NCI-H510A (cell line): ENCODE measurements at places on chromosomes 7 and 10.

GRCh38 chr10:79430936-79431335, 14.5 kb downstream of the ZCCHC24 start:
- no peak for DNase-seq

DNA sequence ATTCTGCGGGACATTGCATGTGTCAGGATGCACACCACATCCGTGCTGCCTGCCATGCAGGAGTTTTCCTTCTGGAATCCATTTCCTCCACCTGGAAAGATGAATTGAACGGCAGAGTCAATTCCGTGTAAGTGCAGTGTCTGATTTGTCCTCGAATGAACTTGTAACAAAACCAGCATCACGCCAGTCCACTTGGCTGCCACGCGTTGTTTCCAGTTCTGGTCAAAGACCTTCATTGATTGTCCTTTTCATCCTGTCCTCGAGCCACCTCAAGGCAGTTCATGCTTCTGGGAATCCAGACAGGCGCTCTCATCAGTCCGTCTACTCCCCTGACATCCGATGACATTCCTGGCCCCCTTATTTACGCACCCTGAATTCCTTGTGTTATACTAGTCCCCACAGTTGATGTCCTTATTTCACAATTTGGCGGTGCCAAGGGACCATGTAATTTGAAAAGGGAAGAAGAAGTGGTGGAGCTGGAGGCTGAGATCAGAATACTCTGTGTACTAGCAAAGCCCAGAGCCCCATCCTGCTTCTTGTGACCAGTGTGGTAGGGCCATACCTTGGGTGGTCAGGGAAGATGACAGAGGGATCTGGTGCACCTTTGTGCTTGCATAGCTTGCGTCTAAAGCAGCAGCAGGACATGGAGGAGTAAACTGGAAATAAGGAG, 502.2 kb downstream of the PLXNA4 start:
- DNase-seq = no peak

DNA sequence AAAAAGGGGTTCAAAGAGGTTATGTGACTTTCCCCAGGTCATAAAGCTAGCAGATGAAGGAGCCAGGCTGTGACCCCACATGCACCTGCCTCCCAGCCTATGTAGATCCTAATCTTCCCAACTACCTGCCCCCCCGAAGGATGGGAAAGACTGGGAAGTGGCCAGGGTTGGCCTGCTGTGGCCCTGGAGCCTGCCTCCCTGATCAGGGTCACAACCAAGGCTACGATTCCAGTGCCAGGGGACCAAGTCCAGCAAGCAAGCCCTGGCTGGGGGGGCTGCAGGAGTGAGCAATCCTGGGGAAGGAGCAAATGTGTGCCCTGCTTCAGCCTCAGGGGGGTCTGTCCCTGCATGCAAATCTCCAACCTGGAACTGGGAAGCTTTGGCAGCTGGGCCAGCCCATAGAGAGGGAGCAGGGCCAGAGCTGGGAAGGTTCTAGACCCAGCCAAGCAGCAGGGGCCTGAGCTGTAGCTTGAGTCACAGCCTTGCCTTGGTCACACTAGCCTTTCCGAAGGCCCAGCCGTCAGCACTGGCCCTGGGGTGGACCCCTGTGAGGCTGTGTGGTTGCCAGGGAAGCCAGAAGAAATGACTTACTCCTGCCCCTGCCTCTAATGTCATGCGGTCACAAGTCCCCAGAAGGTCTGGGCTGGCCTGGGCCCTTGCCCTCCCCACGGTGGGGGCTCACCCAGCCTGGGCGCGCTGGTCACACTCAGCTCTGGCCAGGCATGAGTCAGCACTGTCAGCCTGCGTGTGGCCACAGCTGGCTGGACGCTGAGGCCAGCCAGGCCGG, 96.4 kb upstream of the ZMIZ1 start:
- DNase-seq = no peak

DNA sequence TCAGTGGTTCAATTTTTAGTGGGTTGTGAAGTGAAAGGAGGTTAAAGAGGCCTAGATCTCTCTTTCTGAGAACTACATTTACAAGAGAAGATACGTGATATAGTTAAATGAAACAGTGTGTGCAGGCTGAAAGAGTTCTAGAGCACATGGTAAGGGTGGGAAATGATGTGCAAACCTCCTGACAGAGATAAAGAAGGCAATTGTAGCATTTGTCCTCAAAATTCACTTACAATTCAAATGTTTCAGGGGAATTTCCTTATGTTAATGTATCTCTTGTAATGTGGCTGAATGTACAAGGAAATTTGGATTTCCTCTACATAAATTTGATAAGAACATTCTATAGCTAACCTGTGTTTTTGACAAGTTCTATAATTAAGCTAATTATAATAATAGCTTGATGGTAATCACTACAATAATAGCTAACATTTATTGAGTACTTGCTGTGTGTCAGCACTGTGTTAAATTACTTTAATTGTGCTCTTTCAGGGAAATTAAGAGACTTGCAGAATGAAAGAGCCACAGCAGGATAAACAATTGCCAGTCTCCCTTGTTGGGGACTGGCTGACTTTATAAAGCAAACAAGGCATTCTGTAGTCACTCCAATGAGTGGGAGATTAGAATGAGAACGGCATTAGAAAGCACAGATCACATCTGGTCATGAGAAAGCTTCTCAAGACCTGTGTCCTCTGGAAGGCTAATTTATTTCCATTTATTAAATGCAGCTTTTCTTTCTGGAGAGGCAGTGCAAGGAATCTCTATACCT, 139.7 kb upstream of the TMEM72 start:
- DNase-seq = no peak

DNA sequence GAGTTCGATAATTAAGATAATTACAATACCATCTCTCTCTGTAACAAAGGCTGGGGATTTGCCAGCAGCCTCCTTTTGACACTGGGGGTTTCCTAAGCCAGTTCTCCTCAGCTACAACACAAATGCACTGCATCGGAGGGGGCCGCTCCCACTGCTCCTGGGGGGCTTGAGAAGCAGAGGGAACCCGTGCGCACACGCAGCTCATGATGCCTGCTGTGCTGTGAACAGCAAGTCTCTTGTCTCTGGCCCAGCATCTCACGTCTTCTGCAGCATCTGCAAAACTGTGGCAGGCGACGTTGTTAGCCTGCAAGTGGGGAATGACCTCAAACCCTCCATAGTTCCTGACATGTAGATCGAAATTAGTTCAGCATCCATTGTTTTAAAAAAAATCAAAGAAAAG, 5.5 kb downstream of the VIPR2 start:
- no peak for DNase-seq

GRCh38 chr10:101071885-101072433, 10.2 kb downstream of the KAZALD1 start:
- DNase-seq = no peak

DNA sequence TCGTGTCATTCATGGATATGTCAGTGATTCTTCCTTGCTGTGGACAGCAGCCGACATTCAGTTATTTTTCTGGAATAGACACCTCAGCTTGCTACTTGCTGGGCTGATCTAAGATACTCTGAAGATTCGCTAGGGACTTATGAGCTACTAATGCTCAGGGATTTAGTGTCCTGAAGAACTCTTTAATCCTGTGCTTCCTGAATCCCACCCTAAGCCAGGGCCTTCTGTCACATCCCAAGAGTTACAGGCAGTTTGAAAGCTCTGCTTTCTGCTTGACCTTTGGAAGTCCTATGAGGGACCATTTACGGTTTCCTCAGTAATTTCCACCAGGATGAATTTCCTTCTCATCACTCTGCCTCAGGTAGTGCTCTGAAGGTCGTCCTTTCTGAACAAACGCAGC, at the start of gene PDE6C:
PDE6C (plus strand) TSS at position 227 of the 400 bp plus-strand sequence. CDS start 189 bp downstream, outside the sequence.
- no peak for DNase-seq

DNA sequence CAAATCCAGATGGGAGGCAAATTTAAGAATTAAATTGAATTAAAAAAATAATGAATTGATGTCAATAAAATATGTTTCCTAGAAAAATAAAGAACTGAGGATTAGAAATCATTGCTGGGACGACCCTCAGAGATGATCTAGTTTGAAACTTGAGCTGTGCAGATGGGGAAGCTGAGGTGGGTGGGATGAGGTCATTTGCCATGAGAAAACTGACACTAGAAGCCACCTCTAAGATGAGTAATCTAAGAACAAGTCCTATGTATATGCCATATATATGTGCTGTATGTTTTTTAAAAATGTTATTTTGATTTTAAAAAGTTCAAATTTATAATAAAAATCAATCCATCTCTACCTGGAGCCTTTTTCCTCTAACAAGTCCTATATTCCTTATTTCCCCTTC, 135.7 kb downstream of the RSU1 start:
- no peak for DNase-seq

DNA sequence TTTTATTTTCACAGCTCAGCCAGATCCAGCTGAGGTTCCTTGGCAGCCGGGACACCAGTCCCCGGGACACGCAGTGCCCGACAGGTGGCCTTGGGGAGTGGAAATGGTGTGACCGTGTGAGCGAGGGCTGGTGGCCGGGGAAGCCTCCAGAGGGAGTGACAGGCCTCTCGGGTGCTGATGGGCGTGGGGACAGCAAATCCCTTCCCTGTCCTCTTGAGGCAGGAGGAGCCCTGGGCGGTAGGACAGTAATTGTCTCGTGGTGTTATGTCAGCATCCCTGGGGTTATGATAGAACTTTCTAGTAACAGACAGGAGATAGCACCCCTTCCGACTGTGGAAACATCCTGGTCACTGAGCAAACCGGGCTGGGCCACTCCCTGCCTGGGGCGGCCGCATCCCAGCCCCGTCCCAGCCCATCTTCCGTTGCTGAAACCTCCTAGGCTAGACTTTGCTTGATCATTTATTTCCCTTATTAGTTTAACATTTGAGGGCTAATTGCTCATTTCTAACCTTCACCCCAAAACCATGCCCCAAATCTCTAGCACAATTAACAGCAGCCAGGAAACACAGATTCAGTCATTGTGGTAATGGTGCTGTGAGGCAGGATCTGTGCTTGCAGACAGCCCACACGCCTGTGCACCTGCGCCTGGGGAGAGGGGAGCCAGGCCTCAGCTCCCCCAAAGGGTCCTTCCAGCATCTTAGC, 63.3 kb downstream of the ELFN1 start:
- DNase-seq = no peak

DNA sequence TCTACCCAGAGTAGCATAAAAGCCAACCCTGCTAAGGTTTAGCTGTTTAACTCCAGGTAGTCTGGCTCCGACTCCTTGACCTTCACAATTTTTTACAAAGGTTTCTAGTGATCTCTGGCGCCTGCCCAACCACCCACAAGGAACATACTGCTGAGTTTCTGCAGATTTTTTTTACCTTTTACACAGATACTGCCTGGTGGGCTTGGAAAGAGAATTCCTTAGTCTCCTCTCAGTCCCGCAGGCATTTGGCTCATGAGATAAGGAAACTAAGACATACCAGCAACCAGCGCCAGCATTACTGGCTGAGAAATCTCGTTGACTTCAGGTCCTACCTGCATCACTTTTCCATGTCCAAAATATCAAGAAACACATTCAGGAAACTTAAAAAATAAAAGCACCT, 51.1 kb upstream of the LYZL1 start:
- no peak for DNase-seq
